ENCODE measurements at places on chromosomes 4 and X. TPM values are rescaled to one million over a fixed set of nuclear protein-coding genes. Genes with fewer than 3 reads are reported as not detected.

GRCh38 chr4:95499291-95499696, 49.5 kb downstream of the UNC5C start:
- DNase-seq = no peak

DNA sequence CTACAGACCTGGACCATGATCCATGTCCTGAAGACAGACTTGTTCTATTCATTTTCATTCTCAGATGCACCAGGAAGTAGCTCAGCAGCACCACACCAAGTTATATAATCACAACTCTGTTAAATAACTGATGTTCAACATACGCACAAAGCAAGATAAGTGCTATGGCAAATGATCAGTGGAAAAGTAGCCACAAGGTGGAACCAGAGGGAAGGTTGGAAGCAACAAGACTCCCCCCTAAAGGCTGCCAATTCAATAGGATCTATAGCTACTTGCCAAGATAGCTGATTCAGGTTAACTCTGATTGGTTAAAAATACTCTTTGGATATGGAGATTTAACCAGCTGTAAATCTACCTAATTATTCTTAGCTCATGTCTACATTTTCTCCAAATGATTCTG, 23.7 kb upstream of the FAM47B start:
- DNase-seq = peak; percentile 28

- no peak for DNase-seq
Measured at GRCh38 chrX:49278081-49278480, 8.5 kb downstream of the PPP1R3F start.

- DNase-seq = no peak
Measured at GRCh38 chr4:147365396-147365795, 115.5 kb upstream of the EDNRA start.

DNA sequence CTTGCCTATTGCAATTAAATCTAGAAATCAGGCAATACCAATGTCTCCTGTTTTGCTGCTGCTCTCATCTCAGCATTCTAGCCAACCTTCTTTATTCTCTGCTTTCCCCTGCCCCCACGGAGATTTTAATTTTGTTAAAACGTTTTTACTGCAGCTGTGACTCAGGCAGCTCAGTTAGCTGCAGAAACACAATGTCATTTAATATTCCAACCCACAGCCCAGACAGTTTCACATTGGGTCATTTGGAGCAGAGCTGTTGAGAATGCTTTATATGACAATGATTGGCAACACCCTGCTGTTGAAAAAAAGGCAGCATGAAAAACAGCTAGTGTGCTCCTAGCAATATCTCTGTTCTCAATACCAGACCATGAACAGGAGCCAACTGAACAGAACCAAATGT, 12.6 kb upstream of the SLC10A4 start:
- DNase-seq = no peak

DNA sequence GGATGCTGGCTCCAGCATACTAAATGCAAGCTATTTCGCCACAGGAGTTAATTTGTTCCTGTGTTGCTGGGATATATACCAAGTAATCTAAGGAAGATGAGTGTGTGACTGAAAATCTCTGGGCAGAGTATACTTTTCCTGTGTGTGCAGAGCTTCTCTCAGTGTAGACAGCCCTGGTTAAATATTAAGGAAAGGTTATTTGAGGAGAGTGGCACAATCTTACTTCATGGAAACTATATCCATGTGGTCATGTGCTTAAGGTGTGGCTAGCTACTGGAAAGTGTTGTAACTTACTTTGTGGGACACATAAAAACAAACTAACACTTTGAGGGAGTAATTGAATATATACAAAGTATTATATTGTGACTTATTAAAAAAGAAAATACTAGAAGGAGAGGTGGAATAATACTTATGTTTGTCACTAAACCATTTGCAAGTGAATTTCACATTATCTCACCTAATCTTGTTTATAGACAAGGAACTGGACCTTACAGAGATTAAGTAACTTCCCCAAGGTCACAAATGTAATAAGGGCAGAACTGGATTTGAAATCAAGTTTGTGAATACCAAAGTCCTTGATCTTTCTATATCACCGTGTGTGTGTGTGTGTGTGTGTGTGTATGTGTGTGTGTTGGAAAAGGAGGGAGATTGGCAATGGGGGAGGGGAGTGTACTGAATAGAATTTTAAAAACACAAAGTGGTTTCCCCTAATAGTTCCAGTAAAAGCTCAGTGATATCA, 408.2 kb upstream of the NR3C2 start:
- no peak for DNase-seq

MAGEE2 gene
- 0.60 TPM for polyA plus RNA-seq

DNA sequence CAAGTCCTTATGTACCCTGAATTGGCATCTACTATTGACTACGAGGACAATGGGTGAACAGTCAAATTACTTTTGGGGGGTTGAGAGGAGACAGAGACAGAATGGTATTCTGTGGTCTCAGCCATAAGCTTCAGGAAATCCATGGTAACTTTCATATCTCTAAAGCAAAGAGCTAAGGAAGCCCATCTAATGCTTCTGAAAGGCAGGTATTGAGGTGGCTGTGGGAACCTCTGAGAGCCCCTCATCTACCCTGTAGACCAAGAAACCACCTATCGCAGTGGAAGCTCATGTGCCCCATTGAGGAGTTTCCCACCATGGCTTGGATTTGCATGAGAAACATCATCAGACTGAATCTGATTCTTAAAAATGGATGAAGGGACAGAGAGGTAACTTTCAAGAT, 23.1 kb upstream of the BMP2K start:
- no peak for DNase-seq

- DNase-seq = no peak
Measured at GRCh38 chr4:125461676-125462363, 147.1 kb downstream of the FAT4 start.

DNA sequence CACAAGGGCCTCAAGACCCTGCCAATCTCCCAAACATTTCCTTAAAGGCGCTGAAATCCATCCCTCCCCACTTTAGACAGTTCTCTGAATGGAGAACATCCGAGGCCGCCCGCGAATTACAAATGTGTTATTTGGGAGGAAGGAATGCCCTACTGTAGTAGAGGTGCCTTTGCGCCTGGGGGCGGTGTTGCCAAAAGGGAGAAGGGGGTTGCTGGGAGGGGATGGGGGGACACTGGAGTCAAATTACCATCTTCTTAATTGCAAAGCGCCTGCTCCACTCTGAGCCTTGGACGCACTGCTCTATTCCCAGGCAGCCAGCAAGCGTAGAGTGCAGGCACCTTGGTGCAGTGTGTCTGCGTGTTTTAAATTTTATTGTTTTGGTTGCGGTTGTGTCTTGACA, 2.7 kb downstream of the TMEM255A start:
- DNase-seq = no peak

DNA sequence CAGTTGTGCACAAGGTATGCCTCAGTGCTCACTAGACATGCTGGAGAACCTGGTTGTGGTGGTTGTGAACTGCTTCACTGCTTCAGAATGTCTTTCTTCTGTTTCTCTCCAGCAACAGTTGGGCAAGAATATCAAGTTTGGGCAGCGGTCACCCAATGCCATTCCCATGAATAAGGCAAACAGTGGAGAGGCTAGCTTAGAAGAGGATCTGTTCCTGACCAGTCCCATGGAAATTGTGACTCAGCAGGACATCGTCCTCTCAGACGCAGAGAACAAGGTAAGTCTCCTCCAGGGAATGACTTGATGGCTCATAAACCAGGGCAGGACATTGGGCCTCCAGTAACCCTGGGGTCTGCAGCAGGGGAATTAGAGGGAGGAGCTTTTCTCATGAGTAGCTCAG, 79.9 kb downstream of the AASDH start:
- no peak for DNase-seq

DNA sequence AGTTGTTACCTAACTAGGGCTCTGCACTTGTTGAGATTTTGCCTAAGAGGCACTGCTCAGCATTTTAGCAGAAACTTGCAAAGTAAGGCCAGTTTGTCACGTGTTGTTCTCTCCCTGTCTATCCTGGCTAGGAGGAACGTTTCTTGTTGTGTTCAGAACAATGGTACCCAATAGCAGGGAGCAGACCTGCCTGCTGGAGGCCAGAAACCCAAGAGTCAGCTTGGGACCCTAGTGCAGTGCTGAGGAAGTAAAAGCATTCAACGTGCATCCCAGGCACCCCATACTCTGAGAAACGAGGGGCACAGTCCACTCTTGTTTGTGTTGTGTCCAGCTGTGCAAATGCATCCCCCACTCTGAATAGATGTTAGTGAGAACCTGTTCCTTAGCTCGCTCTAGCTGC, 42.4 kb downstream of the SOD3 start:
- no peak for DNase-seq

GRCh38 chr4:159401791-159402380, 299.0 kb downstream of the RAPGEF2 start:
- no peak for DNase-seq

DHRSX gene
- polyA plus RNA-seq = 68.6 TPM

DNA sequence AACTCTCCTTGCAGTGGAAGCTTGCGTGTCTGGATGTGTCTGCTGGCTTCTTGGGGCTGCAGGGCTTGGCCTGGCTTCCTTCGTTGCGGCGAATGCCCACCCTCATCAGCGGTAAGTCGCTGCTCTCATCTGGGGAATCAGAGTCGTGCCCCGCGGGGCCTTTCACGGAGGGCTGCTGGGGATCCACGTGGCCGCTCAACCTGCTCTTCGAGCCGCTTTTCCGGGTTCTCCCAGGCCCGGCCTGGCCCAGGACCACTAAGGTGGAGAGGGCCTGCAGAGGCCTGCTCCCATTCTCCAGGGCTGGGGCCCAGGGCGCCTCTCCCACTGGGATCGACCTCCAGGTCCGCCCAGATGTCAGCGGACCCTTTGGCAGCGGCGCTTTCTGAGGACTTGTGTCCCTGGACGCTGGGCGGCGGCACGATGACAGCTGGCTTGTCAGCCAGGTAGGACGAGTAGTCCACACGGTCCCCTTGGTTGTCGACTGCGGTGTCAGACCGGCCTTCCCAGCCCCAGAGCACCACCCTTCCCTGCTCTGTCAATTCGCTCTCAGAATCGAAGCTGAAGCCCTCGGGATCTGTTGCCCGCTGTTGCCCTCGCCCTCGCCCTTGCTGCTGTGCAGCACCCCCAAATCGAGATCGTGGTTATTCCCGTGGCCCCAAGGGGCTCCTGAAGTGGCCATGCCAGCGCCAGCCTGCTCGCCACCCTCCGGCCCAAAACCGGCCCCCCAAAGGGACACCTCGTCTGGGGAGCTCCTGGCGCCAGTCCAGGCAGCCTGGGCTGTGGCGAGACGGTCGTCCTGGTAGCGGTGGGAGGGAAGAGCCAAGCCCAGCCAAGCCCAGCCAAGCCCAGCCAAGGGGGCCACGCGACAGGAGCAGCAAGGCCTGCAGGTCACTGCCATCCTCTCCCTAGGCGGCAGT, 37.8 kb upstream of the NHSL2 start:
- no peak for DNase-seq

DNA sequence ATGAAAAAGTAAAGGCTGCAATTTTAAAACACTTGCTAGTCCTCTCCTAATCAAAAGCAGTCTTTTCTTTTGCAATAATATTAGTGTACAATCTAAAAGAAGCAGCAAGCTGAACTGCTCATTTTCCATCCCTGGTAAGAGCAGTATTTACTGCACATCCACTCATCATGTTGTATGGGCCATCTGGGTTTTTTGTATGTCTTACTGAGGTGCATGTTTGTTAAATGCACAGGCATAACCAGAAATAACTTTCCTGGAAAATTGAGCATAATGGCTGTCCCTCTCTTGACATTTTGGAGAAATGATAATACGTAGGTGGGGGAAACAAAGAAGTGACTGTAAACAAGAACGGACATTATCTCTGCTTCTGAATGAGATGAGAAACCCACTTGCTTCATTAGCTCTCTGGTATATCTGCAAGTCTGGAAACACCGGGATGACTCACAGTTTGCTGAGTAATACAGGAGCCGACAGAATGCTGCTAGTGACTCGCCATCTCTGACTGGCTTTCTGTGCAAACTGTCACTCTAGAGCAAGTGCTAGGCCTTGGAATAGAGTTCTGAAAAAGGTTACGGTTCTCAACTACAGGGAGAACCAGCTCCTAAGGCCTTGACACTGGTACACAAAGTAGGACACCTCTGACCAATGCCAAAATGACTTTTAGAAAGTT, 85.7 kb upstream of the MTM1 start:
- DNase-seq = peak; percentile 62

DNA sequence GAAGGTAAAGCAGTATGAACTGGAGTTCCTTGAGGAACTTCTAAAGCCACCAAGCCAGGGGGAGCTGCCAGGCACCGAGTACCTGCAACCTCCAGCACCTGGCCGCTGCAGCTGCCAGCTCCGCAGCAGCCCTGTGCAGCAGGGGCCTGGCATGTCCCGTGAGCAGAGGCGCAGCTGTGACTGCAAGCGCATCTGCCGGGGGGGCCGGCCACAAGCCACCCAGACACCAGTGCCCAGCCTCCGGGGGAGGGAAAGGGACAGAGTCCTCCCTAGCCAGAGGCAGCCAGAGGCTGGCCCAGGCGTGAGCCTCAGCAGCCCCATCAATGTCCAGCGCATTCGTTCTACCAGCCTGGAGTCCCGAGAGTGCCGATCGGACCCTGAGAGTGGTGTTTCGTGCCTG, 26.6 kb upstream of the PRPS1 start:
- DNase-seq = no peak

CFP gene
- 1.2 TPM for polyA plus RNA-seq

DNA sequence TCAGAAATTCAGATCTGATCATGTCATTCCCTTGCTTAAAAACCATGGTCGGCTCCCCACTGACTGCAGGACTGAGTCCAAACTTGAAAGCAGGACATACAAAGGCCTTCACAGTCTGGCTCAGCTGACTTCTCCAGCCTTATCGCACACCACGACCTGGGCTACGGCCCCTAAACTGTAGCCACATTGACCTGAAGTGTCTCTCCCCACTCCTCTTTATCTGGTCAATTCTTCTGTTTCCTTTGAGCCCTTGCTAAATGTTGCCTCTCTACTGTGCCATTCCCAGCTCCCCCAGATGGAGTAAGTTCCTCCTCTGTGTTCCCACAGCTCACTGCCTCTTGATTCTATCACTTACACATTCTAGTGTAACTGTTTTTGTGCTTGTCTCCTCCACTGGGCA, 60.5 kb upstream of the CITED1 start:
- DNase-seq = no peak

- no peak for DNase-seq
Measured at GRCh38 chr4:1109898-1110506, 3.4 kb downstream of the RNF212 start.

- DNase-seq = no peak
Measured at GRCh38 chr4:118361192-118361591, 8.4 kb upstream of the PRSS12 start.

DNA sequence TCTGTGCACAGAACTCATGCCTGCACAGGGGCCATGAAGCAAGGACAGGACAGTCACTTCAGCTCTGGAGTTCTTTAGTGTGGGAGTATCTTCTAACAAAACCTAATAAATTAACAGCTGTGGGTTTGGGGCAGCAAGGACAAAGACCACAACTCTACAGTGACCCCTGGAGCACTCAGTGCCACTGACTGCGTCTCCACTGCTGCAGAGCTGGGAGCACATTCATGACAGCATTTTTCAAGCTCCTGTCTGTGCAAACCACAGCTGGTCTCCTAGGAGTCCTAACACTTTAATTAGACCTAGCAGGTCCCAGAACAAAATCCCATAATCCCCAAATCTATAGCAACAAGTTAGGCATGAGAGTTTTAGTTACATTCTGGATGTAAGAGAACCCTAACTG, 76.5 kb downstream of the RTL9 start:
- DNase-seq = no peak

SMIM20 gene
- polyA plus RNA-seq = 28.6 TPM

SCRG1 gene
- polyA plus RNA-seq = 0.40 TPM

GRCh38 chr4:174538123-174538875, 16.0 kb upstream of the HPGD start:
- no peak for DNase-seq

CXCL13 gene
- polyA plus RNA-seq = 0.54 TPM

TKTL1 gene
- not detected for polyA plus RNA-seq

All from adrenal gland (tissue), 19 donors.